ENCODE measurements at places on chromosomes 13 and 19.

DNA sequence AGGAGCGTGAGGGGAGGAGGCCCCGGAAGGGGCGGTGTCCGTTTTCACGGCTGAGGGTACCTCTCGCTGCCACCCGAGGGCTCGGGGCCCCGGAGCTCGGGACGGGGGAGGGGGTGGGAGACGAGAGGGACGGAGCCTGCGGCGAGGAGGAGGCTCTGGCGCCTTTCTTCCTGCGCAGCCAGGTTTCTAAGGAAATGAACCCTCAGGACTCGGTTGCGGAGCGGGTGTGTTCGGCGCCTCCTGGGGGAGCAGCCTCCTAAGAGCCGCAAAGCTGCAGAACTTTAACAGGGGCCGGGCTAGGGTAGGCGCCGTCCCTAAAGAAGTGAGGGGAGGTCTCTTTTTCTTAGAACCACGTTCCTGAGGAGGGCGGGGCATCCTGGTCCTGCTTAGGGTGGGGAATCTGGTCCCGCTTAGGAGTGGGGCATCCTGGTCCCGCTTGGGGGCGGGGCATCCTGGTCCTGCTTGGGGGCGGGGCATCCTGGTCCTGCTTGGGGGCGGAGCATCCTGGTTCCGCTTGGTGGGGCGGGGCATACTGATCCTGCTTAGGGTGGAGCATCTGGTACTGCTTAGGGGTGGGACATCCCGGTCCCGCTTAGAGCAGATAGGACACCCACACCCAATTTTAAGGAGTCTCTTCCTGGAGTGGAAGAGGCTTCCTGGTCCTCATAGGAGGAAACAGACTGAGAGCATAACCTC lies 6.2 kb downstream of the SYT5 start:
- peak; percentile 81 for DNase-seq

DNA sequence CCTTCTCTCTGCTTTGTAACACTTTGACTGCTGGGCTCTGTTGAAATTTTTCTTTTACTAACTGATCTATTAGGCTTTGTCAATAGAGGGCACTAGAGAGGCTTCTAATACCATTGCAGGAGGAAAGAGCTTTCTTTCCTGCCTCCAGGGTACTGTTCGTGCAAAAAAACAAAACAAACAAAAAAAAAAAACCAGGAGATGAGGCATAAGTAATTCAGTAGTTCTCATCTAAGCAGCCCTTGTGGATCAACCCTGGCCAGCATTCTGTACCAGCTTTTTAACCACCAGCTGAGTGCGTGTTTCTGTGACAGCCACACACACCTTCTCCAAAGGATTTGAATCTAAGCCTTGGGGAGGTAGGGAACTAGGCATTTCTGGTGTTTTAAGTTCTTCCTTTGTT lies 1707.6 kb upstream of the SLC10A2 start:
- DNase-seq: peak; percentile 3

GRCh38 chr19:13100031-13100588 lies 2.5 kb downstream of the LYL1 start:
- peak; percentile 56 for DNase-seq

DNA sequence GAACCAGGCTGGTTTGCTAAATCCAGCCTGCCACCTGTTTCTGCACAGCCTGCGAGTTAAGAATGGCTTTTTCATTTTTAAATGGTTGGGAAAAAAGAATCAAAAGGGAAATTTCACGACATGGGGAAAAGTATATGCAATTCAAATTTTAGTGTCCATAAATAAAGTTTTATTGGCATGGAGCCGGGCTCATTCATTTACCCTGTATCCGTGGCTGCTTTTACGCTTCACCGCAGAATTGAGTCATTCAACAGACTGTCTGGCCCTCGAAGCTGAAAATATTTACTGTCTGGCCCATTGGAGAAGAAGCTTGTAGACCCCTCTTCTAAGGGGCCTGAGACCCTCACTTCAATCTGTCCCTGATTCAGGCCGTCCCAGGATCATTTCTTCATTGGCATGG lies 26.1 kb downstream of the IER2 start:
- no peak for DNase-seq

DNA sequence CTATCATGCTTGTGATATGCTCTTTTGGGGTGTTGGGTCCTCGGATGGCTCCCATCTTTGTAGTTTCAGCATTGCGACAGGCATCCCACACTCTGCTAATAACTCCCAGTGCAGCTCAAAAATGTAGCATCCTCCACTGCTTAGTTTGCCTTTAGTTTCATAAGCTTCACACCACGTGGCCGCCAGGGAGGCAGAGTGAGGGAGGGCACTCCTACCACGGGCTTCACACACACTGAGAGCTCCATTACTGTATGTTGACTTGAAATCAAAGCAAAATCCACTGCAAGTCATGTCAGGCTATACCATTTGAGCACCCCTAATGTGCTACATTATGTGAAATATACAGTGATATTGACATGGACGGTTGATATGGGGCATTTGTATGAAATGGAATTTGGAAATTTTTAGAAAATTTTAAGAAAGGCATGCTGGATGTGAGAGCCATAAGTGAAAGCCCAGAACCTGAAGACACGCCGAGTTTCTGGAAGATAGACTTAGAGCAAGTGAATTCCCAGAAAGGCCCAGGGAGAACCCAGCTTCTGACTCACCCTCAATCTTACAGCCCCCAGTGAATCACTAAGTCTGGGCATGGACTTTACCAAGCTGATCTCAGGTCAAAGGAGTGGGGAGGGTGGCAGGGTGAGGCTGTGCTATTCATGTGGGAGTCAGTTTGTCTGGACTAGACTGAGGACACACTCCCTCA lies 94.1 kb downstream of the HSPH1 start:
- DNase-seq: peak; percentile 62

DNA sequence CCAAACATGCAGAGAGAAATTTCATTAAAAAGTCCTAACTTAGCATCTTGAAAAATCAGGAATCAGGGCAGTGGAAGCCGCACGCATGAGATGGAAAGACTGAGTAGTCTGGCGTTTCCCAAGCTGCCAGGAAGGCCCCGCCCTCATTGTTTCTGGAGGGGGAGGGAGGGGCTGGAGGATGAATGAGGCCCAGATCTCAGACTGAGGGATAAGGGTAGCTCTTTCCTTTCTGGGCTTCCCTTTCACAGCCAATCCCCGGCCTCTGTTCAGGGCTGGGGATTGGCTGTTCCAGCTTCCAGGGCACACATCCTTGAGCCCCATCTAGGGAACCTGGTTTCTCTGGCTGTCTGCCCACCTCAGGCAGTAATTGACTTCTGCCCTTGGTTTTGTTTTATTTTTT lies 7.3 kb downstream of the C19orf53 start:
- peak; percentile 78 for DNase-seq

DNA sequence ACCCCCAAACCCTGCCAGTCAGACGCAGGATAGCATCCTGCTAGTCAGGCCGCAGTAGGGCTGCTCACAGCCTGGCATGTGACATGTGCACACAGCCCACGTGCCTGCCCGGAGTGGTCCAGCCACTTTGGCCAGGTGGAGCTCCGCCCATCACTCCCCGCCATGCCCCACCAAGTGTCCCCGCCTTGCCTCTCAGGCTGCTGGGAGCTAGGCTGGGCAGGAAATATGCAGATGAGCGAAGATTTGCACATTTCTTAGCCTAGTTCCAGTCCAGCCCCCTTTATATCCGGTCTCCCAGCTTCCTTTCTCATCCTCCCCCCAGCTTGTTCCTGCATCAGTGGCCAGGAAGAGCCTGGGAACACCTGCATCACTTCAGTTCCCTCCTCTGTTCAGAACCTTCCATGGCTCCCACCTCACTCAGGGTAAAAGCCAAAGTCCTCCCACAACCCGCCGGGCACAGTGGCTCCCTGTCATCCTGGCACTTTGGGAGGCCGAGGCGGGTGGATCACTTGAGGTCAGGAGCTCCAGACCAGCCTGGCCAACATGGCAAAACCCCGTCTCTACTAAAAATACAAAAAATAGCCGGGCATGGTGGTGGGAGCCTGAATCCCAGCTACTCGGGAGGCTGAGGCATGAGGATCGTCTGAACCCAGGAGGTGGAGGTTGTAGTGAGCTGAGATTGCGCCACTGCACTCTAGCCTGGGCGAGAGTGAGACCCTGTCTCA lies 2.3 kb upstream of the DOCK6 start:
- DNase-seq: no peak

DNA sequence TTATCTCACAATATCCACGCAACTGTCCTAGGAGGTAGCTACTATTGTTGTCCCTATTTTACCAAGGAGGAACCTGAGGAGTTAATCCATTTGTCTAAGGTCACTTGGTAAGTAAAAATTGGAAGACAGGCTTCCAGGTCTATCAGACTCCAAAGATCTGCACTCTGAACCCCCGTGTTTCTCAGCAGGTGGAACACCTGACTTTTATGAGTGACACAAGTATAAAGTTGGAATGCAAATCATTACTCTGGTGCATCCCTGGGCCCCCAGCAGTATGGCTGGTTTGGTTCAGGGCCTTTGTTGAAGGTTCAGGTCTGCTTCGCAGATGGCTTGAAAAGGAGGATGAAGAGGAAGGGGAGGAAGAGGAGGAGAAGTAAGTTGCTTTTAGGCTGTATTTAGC lies 46.0 kb downstream of the RGCC start:
- DNase-seq: no peak

DNA sequence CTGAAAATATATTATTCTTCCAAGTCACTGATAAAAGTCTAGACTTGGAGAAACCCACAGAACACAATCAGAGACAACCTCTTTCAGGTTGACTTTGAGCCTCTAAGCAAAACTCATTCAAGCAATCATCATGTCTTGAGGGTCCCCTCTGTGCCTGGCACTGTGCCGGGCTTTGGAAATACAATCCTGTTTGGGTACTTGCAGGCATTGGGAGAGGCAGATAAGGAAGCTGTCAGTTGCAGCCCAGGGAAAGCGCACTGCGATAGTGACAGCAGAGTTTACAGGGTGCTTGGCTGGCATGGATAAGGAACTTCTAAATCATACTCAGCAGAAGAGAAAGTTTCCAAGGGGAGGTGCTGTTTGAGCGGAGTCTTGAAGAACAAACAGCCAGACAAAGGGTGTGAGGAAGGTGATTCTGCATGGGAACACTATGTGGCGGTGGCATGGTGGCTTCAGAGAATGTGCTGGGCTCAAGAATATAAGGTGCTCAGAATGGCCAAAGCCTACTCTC lies 9.1 kb downstream of the SERP2 start:
- DNase-seq: no peak

DNA sequence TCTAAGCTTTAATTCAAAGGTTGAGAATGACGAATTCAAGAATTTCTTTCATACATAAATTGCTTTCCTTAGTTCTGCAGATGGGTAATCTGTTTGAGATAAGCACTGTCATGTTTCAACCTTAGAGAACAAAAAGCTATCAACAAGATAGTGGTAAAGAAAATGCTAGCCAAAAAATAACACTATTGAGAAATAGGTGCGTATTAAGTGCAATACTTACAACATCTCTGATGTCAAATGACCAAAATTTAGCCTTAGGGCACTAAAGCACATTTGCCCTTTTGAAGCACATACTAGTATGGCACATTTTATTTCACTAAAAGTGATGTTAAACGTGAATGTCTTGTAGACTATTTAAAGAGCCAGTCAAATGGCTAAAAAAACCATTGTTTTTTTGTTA lies 4.9 kb downstream of the KBTBD6 start:
- DNase-seq: no peak

GRCh38 chr19:42269478-42270345 lies 660 bp downstream of the CIC start:
- no peak for DNase-seq

GRCh38 chr13:48866249-48866648 lies 109.5 kb upstream of the FNDC3A start:
- DNase-seq: no peak

DNA sequence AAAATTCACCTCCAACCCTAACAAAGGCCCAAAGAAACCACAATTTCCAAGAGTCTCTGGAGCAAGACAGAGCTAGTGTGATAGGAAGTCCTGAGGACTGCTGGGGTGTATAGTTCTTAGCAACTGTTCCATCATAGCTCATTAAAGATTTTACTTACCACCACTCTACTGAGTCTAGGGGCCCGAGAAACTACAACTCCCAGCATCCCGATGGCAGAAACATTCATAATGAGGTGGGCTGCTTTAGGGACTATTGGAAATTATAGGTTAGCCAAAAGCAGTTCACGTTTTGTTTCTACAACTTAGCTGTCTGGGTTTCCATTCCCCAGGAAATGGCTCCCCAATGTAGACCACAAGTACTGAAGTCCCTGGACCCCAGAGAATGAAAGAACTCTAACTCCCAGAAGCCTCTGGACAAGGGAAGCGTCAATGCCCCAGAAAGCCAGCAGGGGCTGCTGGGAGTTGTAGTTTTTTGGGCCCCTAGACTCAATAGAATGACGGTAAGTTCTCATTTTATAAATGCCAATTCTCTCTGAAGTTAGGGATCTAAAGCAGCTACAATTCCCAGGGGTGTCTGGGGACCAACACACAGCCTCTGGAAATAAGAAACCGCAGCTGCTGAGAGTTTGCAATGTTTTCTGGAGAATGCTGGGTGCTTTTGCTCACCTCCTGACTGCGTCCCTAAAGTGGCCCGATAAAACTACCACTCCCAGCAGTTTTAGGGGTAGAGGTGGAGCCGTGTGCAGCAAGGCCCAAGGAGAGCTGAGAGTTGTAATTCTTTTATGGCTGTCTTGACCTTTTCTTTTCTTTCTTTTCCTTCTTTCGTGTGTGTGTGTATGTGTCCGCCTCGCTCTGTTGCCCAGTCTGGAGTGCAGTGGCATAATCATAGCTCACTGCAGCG lies 11.1 kb downstream of the FTL start:
- no peak for DNase-seq

GRCh38 chr19:10826231-10826630 lies 9.8 kb downstream of the TMED1 start:
- DNase-seq: no peak

GRCh38 chr13:79492313-79492798 lies 11.4 kb downstream of the NDFIP2 start:
- peak; percentile 20 for DNase-seq

GRCh38 chr19:41405776-41406175 lies 8.2 kb downstream of the BCKDHA start:
- no peak for DNase-seq

- no peak for DNase-seq
Observed at GRCh38 chr13:83086948-83087347, 795.3 kb downstream of the SLITRK1 start.

GRCh38 chr19:33868076-33868735 lies 71.5 kb downstream of the KCTD15 start:
- no peak for DNase-seq

- DNase-seq: no peak
Observed at GRCh38 chr19:18762125-18763023, 28.7 kb downstream of the COMP start.
